Transverse colon (tissue), 4 donors: ENCODE measurements at places on chromosomes 11 and 22. TPM values are rescaled to one million over a fixed set of nuclear protein-coding genes. Genes with fewer than 3 reads are reported as not detected.
A peak's percentile ranks its signal among the peaks of the same experiment; 100 is the strongest.

HSCB gene
- 25.3 TPM for total RNA-seq

UBQLNL gene
- total RNA-seq: not detected

CARNS1 gene
- 4.4 TPM for total RNA-seq

PGA4 gene
- total RNA-seq: not detected

PLA2G3 gene
- not detected for total RNA-seq

NCAM1 gene
- total RNA-seq: 18.6 TPM

APOA5 gene
- total RNA-seq: not detected

ARHGAP8 gene
- 31.8 TPM for total RNA-seq

TRIM48 gene
- total RNA-seq: not detected

PIWIL4 gene
- 6.7 TPM for total RNA-seq

SUSD2 gene
- 3.2 TPM for total RNA-seq

GAL gene
- total RNA-seq: 14.1 TPM

OR2AT4 gene
- total RNA-seq: not detected

TTC28 gene
- total RNA-seq: 84.2 TPM

- no peak for DNase-seq
These were observed 50.1 kb upstream of the PHOX2A start for GRCh38 chr11:72293910-72294615.

GRCh38 chr22:40855979-40856512 is 393 bp downstream of the ST13 start:
- no peak for DNase-seq

DNA sequence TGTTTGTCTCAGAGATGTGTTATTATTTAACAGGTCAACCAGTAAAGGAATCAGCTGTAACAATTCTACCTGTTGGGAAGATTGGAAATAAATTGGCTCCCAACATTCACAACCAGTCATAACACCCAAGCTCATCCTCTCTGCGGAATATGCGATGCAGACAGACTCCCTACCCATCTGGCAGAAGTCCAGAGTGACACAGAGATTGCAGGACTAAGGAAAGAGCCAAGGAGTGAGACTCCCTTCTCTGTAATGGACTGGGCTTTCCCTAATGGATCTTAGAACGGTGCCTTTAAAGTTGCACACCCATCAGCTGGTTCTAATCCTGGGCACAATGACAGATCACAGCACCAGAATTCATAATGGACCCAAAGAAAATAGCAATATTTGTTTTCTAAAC is 27.8 kb upstream of the UBASH3B start:
- no peak for DNase-seq

DNA sequence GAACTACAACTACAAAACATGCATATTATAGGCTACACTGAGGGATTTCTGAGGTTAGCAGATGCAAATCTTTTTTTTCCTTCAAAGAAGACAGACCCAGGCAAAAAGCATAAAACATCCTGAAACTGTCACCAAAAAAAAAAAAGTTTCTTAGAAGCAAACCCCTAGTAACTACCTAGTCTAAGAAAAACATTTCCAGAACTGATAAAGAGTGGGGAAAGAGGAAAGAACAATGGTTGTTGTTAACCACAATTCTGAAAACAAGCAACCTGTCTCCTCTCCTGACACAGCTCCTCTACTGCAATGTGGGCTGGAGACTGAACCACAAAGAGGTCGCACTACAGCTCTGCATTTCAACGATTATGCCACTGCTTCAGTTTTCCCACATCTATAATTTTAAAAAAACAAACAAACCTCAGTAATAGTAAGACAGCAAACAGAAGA is 15.0 kb downstream of the DENND5A start:
- DNase-seq: no peak

DNA sequence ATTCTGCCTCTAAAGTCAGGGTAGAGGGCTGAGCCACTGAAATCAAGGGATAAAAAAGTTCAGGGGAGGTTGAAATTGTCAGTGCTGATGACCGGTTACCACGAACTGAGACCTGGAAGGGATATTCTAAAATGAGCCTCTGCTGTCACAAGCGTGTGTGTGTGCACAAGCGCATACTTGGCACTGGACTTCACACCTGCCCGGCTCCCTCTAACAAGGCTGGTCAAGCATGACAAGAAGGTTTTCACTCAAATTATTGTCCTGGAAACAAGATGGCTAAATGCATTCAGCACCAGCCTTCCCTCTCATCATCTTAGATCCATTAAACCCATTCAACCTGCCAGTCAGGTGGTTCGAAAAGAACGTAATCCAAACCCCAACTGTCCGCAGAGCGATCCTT is 54.8 kb upstream of the CECR2 start:
- DNase-seq: no peak

DNA sequence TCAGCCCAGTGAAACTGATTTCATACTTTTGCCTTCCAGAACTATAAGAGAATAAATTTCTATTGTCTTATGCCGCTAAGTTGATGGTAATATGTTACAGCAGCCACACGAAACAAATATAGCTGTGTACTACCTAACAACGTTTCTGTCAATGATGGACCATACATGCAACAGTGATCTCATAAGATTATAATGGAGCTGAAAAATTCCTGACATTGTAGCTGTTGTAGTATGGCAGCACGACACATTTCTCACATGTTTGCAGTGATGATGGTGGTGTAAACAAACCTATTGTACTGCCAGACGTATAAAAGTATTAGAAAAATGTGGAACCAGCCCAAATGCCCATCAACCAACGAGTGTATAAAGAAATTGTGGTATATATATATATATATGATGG is 5.8 kb upstream of the SLC5A1 start:
- no peak for DNase-seq

- no peak for DNase-seq
These were observed 629 bp downstream of the ATP5MG start for GRCh38 chr11:118401880-118402590.

GRCh38 chr11:117199916-117200812 is 994 bp downstream of the TAGLN start:
- no peak for DNase-seq

- peak; percentile 33 for DNase-seq
These were observed 35.9 kb upstream of the PRDM11 start for GRCh38 chr11:45110562-45110961.

- no peak for DNase-seq
These were observed 234.5 kb downstream of the CEP164 start for GRCh38 chr11:117562136-117562535.

GRCh38 chr22:40113696-40114095 is 64.0 kb upstream of the TNRC6B start:
- DNase-seq: no peak

GRCh38 chr11:129190087-129190486 is 2.0 kb downstream of the ARHGAP32 start:
- DNase-seq: peak; percentile 13

GRCh38 chr22:17578136-17578754 is 14.9 kb downstream of the SLC25A18 start:
- peak; percentile 53 for DNase-seq

GRCh38 chr11:75264971-75265370 is 24.4 kb downstream of the TPBGL start:
- DNase-seq: peak; percentile 3

GRCh38 chr11:10709299-10710086 is 15.9 kb upstream of the IRAG1 start:
- DNase-seq: no peak

GRCh38 chr11:123158033-123159003 is 36.7 kb downstream of the CLMP start:
- DNase-seq: no peak

GRCh38 chr11:35367491-35367890 is 51.9 kb downstream of the SLC1A2 start:
- no peak for DNase-seq

DNA sequence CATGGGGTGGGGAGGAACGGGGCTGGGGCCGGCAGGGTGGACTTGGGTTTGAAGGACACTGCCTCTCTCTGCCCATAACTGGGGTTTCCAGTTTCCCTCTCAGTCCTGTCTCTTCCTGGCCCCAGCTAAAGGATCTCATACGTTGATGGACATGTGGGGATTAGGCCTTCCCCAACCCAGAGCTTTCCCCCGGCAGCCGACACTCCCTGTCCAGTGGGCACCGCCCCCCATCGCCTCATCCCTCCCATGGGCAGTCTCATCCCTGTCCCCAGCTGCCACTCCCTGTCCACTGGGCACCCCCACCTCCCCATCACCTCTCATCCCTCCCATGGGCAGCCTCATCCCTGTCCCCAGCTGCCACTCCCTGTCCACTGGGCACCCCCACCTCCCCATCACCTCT is 22.2 kb upstream of the ACR start:
- DNase-seq: no peak

GRCh38 chr22:45962756-45963324 is 14.1 kb downstream of the WNT7B start:
- DNase-seq: no peak

DNA sequence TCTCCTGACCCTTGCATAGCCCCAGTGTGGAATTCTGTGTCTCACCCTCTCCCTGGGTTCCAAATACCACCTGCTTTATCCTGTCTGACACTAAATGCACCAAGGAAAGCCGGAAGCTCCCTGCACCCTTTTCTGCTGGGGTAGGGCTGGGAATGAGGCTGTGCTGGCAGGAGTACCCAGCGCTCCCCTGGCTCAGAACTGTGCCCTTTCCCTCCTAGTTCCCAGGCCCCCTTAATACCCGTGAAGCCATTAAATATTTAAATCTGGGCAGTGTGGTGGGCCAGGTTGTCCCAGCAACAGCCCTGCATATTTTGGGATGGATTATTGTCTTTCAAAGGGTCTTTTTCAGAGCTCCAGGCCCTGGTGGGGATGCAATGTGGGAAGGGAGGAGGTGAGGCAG is 63.0 kb downstream of the TP53I11 start:
- no peak for DNase-seq

- no peak for DNase-seq
These were observed 15.2 kb upstream of the MS4A4E start for GRCh38 chr11:60257956-60258722.

DNA sequence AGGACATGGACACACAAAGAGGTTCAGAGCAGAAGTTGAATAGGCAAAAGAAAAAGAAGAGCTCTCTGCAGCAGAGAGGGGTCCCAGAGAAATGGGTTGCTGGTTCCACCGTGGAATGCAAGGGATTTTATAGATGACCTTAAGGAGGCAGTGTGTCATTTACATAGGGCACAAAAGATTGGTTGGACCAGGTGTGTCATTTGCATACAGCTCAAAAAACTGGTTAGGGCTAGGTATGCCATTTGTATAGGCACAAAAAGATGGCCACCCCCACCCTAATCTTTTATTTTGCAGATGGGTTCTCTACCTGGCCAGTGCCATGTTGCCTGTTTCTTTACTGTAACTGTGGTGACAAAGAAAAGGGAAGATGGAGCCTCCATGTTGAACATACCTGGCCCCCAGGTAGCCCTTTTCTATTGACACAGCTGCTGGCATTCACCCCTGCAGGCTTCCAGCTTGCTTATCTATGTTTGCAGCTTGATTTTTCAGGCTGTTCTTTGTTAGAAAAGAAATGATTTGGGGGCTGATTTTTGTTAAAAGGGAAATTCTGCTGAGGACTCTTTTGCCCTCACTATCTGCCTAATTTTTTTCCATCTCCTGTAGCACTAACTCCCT is 3.1 kb upstream of the CAVIN3 start:
- no peak for DNase-seq

- no peak for DNase-seq
These were observed 810.7 kb downstream of the TBC1D22A start for GRCh38 chr22:47573141-47573540.

DNA sequence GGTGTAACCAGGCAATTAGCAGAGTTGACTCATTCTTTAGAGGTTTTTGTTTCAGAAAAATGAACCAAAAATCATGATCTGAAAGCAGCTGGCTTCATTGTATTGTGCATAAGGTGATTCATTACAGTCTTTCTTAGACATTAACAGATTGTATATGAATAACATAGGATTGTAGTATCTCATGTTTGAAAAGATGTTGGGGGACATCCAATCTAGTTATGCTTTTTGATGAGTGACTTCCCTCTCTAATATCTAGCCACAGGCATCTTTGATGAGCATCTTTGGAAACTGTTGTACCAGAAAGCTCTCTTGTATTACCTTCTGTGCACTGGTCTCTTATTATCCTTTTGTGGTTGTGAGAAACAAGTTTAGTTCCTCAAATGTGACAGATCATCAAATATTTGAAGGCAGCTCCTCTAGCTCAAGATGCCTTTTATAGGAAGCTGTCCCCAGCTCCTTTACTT is 8.3 kb downstream of the GRK3 start:
- no peak for DNase-seq

DNA sequence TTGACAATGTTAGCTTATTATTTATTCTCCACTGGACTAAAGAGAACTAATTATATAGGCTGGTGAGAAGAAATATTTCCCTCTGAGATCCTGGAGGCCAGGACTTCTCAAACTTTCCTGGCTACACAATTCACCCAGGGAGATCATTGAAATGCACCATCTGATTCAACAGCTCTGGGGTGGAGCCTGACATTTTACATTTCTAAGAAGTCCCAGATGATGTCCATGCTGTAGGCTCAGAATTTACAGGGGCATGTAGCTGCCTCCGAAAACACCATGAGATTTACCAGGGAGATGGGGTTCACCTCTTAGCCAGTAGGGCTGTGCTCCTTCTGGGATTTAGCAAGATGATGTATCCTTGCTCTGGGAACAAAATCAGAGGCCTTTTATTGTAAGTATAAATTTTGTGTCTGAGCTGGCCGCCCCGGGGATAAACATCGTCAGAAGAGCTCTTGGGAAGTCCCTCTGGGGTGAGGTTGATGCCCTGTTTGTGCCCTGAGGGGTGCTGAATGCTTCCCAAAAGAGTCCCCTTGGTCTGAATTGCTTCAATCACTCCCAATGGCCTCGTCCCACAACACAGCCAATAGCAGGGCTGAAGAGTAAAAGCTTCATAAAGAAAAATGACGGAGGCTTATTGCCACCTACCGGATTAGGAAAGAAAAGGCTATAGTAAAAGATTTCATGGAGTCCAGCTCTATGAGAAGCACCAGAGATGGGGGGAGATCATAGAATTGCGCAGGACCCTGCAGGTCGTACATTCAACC is 33.4 kb upstream of the API5 start:
- no peak for DNase-seq

GRCh38 chr11:15965562-15966250 is 390.6 kb downstream of the SOX6 start:
- peak; percentile 48 for DNase-seq

DNA sequence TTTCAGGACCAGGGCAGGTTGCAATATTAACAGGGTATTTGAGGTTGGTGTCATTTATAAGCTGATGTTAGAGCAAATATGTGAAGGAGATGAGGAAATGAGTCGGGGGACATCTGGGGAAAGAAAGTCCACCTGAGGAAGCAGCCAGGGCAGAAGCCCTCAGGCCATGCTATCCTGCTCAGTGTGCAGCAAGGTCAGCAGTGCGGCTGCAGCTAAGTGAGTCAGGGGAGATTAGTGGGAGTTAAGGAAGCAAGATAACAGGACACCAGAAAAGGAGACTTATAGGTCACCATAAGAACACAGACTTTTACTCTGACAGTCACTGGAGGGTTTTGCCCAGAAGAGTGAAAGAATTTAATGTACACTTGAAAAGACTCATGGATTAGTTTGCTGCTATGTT is 468.9 kb downstream of the NTM start:
- DNase-seq: no peak

GRCh38 chr11:373716-374551 is 4.6 kb downstream of the B4GALNT4 start:
- DNase-seq: no peak
